ENCODE measurements at places on chromosomes 5 and 9.

- no peak for DNase-seq
Measured at GRCh38 chr9:22216730-22217172, 207.6 kb upstream of the CDKN2B start.

GRCh38 chr5:136242136-136242535, 49.2 kb upstream of the SMIM32 start:
- no peak for DNase-seq

- no peak for DNase-seq
Measured at GRCh38 chr5:180208038-180208434, 975 bp downstream of the RASGEF1C start.

DNA sequence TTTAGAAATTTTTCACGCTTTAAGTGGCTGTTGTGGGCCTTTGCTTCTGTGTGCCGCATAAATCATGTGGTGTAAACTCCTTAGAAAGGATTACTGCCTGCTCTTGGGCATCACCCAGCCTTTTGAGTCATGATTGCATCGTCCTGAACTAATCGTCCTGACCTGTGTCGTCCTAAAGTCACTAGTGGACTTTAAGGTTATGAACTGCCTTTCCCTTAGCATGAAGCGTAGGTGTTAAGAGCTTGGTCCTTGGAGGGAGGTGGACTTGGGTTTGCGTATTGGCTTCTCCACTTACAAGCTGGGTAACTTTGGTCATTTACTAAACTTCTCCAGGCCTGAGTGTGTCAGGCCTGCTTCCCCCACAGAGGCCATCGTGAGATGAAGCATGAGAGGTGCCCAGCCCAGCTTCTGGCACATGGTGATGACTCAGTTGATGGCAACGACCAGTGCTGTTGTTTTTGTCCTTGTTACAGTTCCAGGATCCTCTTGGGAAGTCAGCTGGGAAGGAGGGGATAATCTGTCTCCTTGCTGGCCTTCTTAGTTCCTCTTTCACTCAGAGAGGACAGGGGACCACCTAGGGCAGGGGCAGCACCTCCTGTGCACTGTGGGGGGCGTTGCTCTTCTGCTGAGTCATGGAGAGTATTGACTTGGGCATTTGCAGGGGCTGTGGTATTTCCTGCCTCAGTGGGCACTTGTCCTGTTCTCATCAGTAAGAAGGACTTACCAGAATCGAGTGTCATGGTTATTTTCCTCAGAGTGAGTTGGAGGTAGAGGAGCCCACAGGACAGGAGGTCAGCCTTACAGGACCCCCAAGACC, 54.2 kb upstream of the NCS1 start:
- DNase-seq = no peak

- no peak for DNase-seq
Measured at GRCh38 chr5:72845889-72846288, 29.4 kb downstream of the TNPO1 start.

DNA sequence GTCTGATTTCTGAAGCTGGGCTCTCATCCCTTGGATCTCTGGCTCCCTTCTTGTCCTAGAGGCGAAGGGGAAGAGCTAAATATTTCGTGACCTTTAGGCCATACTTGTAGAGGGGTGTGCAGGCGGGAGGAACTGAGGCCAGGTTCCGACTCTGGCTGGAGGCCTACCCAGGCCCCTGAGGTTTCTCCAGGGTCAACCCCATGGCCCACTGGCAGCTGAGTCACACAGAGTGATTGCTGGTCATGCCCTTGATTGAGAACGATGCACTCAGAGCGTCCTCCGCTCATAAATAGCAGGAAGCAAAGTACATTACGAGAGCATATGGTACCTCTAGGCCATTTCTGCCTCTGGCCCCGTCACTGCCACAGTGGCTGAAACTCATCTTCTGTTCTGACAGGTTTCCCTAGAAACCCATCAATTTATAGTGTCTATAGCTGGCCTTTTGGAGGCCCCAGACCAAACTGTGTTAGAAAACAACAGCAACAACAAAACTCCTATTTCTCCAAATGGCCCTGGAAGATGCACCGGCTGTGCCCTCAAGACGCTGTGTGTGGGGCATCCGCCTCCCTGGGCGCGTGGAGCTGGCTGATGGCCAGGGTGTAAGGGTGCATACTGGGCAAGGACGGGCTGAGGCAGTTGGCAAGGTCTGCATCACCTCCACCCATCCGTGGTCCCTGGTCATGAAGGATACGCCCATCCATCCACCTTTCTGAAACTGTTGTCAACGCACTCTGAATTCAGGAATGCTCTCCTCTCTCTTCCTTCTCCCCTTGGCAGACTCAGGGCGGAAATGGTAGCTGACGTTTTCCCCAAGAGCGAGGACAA, 32.9 kb upstream of the FCN1 start:
- no peak for DNase-seq

GRCh38 chr5:168086104-168086610, 205.3 kb upstream of the WWC1 start:
- DNase-seq = no peak

- no peak for DNase-seq
Measured at GRCh38 chr9:137277329-137278041, at the start of gene TOR4A. TOR4A (plus strand) TSS chr9:137277726; CDS start chr9:137278690, 964 bp downstream.

DNA sequence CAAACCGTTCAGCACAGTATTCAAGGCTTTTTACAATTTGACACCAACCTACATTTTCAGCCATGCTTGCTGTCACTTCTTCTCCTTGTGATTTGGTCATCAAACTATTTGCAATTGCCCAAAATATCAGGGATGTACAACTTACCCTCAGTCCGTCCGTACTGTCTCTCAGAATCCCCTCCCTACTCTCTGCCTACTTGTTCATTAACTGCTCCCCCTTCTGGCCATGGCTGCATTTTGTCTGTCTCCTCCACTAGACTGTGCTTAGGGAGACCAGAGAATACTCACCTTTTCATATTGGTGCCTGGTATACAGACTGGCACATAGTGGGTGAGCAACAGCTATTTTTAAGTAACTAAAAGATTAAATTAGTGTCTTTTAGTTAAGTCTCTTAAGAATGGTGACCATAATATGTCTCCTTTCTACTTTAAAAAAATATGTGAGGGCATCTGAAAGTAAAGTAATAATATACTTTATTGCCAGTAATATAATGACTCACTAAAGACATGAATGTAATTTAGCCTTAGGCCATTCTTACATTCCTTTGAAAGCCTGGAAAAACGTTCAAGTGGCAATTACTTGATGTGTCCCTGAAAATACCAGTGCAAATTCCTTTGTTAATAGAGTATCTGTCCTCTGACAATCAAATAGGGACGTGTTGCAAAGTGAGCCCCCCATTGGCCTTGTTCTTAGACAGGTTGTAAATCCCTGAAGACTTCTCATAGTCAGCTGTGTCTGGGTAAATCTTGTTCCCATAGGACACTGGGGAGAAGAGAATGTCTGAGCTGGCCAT, 27.8 kb downstream of the PRLR start:
- DNase-seq = peak; percentile 14

DNA sequence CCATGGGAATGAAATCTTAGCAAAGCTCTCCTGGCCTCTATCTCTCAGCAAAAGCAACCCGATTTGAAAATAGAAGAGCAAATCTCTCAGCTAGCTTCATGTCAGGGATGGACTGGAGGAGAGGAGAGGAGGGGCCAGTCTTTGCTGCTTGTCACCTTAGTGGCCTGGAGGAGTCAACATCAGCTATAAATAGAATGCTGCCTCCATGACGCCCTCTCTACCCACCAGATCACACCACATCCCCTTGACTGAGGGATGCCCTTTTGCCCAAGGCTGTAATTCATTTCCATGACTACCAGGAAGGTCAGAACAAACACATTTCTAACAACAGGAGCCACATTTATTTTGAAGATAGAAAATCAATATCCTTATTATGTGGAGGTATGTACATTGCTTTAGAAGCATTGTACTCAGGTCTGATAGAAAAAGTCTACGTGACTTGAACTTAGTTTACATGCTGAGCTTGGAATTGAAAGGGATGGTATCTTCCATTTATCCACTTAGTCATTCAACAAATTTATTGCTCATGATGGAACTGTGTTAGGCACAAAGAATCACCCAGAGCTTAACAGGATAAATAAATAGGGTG, 92.4 kb upstream of the LIFR start:
- DNase-seq = no peak

All from NCI-H1092 (cell line).